Tibial nerve (tissue), 4 donors: ENCODE measurements at places on chromosomes 5 and 9. TPM values are rescaled to one million over a fixed set of nuclear protein-coding genes. Genes with fewer than 3 reads are reported as not detected.

Gene ZFP2
- 2.4 TPM for total RNA-seq

DNA sequence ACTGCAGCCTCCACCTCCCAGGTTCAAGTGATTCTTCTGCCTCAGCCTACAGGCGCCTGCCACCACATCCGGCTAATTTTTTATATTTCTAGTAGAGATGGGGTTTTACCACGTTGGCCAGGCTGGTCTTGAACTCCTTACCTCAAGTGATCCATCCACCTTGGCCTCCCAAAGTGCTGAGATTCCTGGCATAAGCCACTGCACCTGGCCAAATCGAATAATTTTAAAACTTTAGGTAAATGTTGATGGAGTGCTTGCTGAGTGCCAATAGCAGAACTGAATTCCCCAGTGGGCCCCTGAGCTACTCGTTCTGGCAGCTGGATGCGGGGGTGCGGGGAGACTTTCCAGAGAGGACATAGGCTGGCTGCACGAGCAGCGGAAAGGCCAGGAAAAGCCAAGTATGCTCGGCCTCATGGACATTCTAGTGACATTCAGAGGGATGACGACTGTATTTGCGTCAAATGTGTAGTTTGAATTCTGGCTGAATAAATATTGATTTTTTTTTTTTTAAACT lies 16.8 kb downstream of the TRAF2 start:
- H3K4me1 ChIP-seq = no peaks in the 10 kb centered on the region
- H3K4me3 ChIP-seq = no peak overlapping the region
- no peaks in the 10 kb centered on the region for H3K36me3 ChIP-seq
- H3K27ac ChIP-seq = peak overlapping the region; percentile 90
- no peaks in the 10 kb centered on the region for H3K27me3 ChIP-seq

DNA sequence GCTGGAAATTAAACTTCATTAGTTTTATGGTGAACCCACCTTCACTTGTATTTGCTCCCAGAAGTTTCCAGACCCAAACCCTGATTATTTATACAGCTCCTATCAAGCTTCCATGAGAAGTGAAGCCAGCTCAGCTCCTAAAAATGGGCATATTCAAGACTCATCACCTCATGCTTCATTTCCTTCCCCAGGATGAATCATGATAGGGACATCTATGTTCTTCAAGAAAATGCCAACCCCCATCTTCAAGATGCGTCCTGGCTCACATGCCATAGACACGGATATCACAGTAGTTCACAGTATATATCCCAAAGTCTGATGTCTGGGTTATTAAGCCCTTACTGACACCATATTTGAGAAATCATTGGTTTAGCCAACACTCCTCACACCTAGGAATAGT lies 217.6 kb downstream of the NPR3 start:
- H3K27ac ChIP-seq = no peak overlapping the region
- H3K4me3 ChIP-seq = no peak overlapping the region
- DNase-seq = no peak

GRCh38 chr5:36944607-36945225 lies 68.1 kb downstream of the NIPBL start:
- H3K27ac ChIP-seq = no peak overlapping the region
- no peak overlapping the region for H3K4me3 ChIP-seq
- DNase-seq = no peak
